ENCODE measurements at places on chromosomes 16 and 17.

- peak; percentile 2 for DNase-seq
Observed at GRCh38 chr17:20944014-20944865, 98.6 kb downstream of the USP22 start.

- DNase-seq = no peak
Observed at GRCh38 chr17:66422186-66422585, 119.8 kb downstream of the PRKCA start.

DNA sequence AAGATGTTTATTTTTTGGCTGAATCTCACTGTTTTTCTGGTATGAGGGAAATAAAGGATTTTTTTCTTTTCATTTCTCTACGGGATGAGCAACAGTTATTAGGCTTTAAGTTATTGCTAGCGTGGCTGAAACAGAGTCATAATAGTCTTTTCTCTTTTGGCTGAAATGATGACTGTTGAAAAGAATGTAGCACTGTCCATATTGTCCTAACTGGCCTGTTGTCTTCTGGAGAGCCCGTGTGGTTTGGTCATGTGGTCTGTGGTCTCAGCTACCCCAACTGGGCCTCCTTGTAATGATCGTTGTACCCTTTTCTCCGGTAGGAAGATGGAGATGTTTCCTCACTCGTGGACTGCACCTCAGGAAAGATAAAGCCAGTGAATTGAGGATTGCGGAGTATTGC lies 36.6 kb downstream of the EPN2 start:
- DNase-seq = no peak

DNA sequence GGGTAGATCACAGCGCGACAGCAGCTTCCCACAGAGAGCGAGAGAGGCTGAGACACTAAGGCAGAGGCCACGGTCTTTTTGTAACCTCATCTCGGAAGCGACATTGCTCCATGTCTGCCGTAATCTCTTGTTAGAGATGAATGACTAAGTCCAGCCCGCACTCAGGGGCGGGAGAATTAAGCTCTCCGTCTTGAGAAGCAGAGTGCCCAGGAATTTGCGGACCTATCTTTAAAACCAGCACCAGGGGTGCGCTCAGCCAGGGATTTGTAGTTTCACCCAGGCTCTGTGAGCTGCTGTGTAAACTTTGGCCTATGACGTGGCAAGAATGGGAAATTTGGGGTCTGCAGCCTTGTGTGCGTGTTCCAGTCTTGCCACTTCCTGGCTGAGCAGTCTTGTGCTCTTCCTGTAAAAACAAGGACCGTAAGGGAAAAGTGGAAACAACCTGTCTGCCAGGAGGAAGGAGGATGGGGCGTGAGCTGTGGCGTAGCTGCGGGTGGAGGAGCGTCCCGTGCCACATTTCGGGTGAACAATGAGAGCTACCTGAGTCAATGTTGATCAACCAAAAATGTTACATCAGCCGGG lies 16.0 kb upstream of the JPH3 start:
- DNase-seq = no peak

- no peak for DNase-seq
Observed at GRCh38 chr17:53134548-53134947, 688.2 kb upstream of the KIF2B start.

DNA sequence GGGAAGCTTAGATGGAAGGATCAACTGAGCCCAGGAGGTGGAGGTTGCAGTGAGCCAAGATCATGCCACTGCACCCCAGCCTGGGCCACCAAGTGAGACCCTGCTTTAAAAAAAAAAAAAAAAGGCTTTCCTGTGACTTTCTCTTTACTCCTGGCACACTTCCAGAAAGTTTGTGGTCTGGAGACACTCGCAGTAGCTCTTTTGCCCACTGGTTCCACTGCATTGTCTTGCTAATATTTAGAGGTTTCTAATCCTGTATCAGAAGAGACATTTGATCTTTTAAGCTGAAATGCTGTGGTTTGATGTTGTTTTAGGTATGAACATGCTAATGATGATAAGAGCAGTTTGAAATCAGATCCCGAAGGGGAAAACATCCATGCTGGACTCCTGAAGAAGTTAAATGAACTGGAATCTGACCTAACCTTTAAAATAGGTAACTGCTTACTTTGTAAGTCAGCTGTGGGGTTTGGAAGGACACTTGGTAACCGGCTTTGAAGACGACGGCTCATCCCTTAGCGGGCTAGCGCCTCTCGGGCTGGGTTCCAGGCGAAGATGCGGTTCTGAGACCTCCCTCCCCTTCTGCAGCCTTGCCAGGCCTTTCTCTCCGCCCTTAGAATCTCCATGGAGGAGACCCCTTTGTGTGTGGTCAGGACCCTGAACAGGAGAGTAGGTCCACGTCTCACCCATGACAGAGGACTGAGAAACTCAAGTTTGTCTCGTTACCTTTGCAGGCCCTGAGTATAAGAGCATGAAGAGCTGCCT lies 23.1 kb downstream of the NTAN1 start:
- no peak for DNase-seq

Data from RKO (cell line).